ENCODE measurements at places on chromosomes 2 and 18. TPM values are rescaled to one million over a fixed set of nuclear protein-coding genes. Genes with fewer than 3 reads are reported as not detected.

The MC4R gene
- not detected for total RNA-seq

The GAREM2 gene
- 2.4 TPM for total RNA-seq

DNA sequence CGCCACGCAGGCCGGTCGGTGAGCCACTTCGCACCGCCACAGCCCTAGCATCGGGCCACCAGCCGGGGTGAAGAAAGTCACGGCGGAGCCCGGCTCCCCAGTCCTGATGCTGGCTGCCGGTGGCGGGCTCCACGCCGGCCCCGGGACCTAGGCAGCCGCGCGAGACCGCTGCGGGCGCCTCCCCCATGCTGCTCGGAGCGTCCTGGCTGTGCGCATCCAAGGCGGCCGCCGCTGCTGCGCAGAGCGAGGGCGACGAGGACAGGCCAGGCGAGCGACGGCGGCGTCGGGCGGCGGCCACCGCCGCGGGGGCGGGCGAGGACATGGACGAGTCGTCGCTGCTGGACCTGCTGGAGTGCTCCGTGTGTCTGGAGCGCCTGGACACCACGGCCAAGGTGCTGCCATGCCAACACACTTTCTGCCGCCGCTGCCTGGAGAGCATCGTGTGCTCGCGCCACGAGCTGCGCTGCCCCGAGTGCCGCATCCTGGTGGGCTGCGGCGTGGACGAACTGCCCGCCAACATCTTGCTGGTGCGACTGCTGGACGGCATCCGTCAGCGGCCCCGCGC, 433 bp downstream of the SH3RF3 start:
- peak; percentile 91 for DNase-seq

DNA sequence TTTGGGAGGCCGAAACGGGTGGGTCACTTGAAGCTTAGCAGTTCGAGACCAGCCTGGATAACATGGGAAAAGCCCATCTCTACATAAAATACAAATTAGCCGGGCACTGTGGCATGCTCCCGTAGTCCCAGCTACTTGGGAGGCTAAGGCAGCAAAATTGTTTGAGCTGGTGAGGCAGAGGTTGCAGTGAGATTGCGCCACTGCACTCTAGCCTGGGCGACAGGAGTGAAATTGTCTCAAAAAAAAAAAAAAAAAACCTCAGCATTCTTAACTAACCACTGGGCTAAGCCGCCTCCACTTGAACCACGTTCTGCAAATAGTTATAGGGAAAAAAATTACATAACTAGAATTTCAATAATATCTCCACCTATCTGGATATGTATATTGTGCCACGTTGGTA, 2.3 kb downstream of the FOXI3 start:
- DNase-seq, result no peak

- DNase-seq, result no peak
These were observed 29.6 kb upstream of the CABLES1 start for GRCh38 chr18:23105581-23106219.

- DNase-seq, result no peak
These were observed 192.3 kb downstream of the PMAIP1 start for GRCh38 chr18:60092073-60092472.

GRCh38 chr2:66443979-66444861, 9.3 kb downstream of the MEIS1 start:
- no peak for DNase-seq

DNA sequence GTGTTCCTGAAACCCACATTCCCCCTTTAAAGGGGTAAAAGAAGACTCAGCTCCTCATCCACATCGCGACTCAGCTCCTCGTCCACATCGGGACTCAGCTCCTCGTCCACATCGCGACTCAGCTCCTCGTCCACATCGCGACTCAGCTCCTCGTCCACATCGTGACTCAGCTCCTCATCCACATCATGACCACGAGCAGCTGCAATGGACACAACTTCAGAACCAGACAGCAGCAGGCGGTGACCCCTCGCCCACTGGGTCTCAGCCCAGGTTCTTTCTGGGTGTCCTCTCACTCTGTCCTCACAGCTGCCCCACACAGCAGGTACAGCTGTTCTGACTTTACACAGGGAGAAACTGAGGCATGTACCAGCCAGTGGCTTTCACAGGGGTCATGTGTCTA, 163.5 kb upstream of the SALL3 start:
- no peak for DNase-seq

DNA sequence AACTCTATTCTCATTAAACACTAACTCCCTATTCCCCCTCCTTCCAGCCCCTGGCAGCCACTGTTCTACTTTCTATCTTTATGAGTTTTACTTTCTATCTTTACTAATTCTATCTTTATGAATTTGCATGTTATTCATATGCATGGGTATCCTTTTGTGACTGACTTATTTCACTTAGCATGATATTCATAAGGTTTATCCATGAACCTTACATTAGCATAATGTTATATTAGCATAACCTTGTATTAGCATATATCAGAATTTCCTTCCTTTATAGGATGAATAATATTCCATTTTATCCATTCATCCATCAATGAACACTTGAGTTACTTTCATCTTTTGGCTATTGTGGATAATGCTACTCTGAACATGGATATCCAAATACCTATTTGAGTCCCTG, 41.8 kb downstream of the MSTN start:
- DNase-seq, result no peak
